GM12865 (cell line): ENCODE measurements at places on chromosomes 4 and X.
A peak's percentile ranks its signal among the peaks of the same experiment; 100 is the strongest.

- peak; percentile 9 for DNase-seq
Observed at GRCh38 chr4:52051213-52051614, at the start of gene SPATA18. Gene SPATA18, plus strand, starts transcription at chr4:52051304. Its CDS starts 401 bp downstream, at chr4:52051705.

DNA sequence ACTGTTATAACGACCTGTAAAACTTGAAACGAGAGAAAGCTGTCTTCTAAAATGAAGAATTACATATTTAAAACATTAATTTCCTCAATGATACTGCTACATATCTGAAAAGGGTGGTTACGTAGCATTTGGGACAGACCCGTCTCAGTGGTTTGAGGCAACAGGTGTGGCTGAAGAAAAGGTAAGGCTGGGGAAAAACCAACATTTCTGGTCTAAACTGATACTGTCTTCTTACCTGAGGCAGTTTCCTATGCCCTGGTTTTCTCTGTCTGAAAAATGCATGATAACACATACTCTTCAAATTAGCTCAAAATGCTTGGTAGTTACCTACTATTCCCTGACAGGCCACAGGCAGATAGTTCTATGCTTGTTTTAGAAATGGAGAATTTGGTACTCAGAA, 30.4 kb downstream of the PLS3 start:
- no peak for DNase-seq

GRCh38 chr4:102535398-102536082, 34.4 kb downstream of the NFKB1 start:
- DNase-seq: peak; percentile 60

DNA sequence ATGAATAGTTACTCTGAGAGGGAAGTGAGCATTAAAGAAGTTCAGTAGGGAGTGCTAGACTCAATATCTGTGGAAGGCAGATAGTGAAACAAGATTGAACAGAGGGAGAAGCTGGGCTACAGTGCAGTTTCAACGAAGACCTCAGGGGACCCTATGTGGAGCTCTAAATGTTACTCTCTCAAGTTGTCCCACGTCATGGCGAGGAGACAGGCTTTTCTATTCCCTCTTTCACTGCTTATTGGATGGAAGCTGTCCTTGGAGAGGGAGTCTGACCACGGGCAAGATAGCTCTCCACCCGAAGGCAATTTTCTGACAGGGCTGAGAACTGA, 42.3 kb upstream of the CCSER1 start:
- no peak for DNase-seq

- no peak for DNase-seq
Observed at GRCh38 chrX:98379134-98379533, 1495.4 kb downstream of the RPA4 start.

DNA sequence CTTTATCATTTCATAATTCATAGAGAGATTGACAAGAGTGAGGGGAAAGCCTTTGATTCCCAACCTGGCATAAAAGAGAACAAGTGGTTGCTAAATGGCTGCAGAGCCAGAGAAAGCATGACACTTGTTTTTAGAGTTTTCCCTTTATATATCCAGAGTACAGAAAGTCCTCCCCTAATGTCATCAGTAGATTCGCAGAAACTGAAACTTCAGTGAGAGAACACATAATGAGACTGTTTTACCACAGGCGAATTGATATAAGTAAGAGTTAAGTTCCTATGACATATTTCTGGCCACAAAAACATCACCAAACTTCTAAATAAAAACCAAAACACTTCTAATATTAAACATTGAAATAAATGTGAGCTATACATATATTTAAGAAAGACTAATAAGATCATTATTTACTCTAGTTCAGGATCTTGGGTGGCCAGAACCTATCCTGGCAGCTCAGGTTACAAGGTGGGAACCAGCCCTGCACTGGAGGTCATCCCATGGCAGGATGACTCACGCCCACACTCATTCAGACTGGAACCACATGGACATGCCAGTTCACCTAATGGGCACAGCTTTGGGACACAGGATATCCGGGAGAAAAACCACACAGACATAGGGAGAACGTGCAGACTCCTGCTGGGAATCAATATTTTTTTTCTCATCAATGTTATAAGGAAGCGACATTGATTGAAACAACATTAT, 35.5 kb downstream of the NWD2 start:
- peak; percentile 51 for DNase-seq

GRCh38 chrX:1029494-1029893, 183.0 kb downstream of the CRLF2 start:
- no peak for DNase-seq

- no peak for DNase-seq
Observed at GRCh38 chr4:86549163-86549788, 44.8 kb upstream of the PTPN13 start.

- DNase-seq: no peak
Observed at GRCh38 chr4:96149894-96150293, 310.0 kb downstream of the PDHA2 start.
